ENCODE measurements at places on chromosomes 16 and 17. TPM values are rescaled to one million over a fixed set of nuclear protein-coding genes. Genes with fewer than 3 reads are reported as not detected.

RBBP6 gene
- 37.1 TPM for total RNA-seq

KDM8 gene
- 4.9 TPM for total RNA-seq

CCL15 gene
- not detected for total RNA-seq

DNASE1L2 gene
- 1.7 TPM for total RNA-seq

PRSS8 gene
- total RNA-seq = not detected

DNA sequence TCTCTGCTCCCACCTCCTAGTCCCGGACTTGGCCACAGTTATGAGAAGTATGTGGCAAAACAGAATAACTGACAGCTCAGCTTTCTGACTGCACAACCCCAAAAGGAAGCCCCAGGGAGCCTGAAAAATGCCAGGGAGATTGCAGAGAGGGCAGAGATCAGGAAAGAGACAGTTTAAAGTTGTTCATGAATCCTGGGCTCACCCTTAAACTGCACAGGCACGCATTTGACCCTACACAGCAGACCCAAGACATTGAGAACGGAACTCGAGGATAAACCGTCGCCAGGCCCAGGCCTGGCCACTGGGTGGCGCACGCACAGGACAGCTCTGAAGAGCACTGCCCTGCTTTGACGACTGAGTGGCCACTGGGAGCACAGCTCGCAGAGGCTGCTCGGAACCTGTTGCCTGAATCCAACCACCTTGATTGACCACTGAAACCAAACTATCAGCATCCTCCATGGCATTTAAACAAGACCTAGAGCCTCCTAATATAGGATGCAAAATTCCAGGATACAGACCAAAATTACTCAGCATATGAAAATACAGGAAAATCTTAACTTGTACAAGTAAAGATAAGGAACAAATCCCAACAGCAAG, 114.0 kb downstream of the C16orf95 start:
- H3K4me1 ChIP-seq = no peaks in the 10 kb centered on the region
- no peak overlapping the region for H3K4me3 ChIP-seq
- peak; percentile 66 for DNase-seq
- no peak overlapping the region for H3K27ac ChIP-seq
- no peaks in the 10 kb centered on the region for H3K27me3 ChIP-seq
- H3K36me3 ChIP-seq = no peaks in the 10 kb centered on the region

- peaks cover 6% of the 10 kb centered on the region for H3K36me3 ChIP-seq
- H3K4me1 ChIP-seq = no peaks in the 10 kb centered on the region
- peak; percentile 6 for DNase-seq
- H3K4me3 ChIP-seq = no peak overlapping the region
These were observed 258.9 kb upstream of the AXIN2 start for GRCh38 chr17:65820306-65820705.

GRCh38 chr16:88346680-88347505, 35.9 kb upstream of the ZNF469 start:
- no peaks in the 10 kb centered on the region for H3K4me1 ChIP-seq
- no peaks in the 10 kb centered on the region for H3K27me3 ChIP-seq
- no peak overlapping the region for H3K4me3 ChIP-seq
- DNase-seq = no peak
- H3K36me3 ChIP-seq = no peaks in the 10 kb centered on the region
- no peak overlapping the region for H3K27ac ChIP-seq

DNA sequence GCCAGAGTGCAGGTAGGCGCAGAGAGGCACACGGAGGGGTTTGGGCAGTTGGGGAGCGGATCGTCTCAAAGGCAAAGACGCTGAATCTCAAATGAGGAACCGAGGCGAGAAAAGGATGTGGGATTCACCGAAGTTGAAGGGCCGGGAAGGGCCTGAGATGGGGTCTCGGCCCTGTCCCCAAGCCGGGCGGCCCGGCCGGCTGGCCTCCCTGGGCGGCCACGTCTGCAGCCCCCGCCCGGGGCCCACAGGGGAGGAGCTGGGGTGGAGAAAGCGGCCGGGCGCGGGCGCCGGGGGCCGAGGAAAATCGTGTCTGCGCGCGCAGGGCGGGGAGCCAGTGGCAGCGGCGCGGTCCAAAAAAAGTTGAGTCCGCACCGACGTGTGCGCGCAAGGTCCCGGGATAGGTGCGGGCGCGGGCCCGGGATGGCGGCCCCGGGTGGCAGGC, 458 bp downstream of the SLC12A4 start:
- H3K27ac ChIP-seq = peak overlapping the region; percentile 78
- H3K4me3 ChIP-seq = peak overlapping the region; percentile 82
- DNase-seq = peak; percentile 39
- no peaks in the 10 kb centered on the region for H3K27me3 ChIP-seq

GRCh38 chr16:84768061-84768807, 51.6 kb upstream of the CRISPLD2 start:
- no peak for DNase-seq
- peaks cover 43% of the 10 kb centered on the region for H3K36me3 ChIP-seq
- no peak overlapping the region for H3K4me3 ChIP-seq
- no peak overlapping the region for H3K27ac ChIP-seq
- H3K4me1 ChIP-seq = no peaks in the 10 kb centered on the region

DNA sequence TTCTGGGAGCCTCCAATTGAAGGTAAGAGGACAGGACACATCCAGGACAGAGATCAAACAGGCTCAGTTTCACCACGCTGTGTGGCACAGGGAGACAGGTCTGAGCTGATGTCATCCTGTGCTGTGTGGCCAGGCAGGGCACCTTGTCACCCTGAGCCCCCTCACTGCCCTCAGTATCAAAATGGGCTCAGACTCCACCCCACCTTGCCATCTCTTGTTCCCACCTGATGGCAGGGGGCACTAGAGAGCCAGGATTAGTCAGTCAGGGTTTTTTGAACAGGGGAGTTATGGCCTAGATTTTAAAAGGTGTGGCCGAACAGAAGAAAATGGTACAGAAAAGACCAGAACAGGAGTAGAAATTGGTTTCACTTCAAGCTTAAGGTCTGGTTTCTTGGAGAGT, 2.6 kb downstream of the KAT2A start:
- no peak overlapping the region for H3K4me3 ChIP-seq
- peaks cover 8% of the 10 kb centered on the region for H3K4me1 ChIP-seq
- no peaks in the 10 kb centered on the region for H3K27me3 ChIP-seq
- peak; percentile 39 for DNase-seq
- H3K27ac ChIP-seq = no peak overlapping the region
- peaks cover 14% of the 10 kb centered on the region for H3K36me3 ChIP-seq

DNA sequence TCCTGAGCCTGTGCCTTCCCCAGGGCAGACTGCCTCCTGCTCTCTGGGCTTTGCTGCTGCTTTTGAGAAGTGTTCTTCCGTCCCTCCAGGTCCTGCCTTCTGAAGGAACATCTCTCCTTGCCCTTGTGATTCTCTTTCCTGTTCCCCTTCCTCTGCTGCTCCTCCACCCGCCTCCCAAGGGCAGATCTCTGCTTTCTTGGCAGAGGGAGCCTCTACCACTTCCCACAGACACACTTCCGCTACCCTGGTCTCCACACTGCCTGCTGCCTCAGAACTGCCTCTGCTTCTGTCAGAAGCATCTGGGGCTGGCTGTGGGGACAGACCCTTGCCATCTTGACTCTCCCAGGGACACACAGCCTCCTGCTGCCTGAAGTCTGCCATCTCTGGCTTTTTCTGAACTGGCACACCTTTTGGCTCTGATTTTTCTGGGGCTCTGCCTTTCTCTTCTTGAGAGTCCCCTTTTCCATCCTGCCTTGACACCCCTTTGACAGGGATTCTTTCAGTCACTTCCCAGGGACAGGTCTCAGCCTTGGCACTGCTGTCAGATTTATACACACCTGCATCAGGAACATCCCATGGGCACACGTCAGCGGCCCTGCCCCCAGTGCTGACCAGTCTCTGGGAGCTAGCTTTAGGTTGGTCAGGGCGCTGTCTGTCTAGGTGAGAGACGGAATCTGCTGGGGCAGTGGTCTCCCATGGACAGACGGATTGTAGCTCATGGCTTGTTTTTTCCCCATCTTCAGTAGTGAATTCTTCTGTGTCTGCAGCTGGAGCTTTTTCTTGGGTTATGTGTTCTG, 16.6 kb downstream of the GPR179 start:
- H3K27ac ChIP-seq = no peak overlapping the region
- DNase-seq = no peak
- no peak overlapping the region for H3K4me3 ChIP-seq
- 0 out of 2 replicates have a peak, but pooled peaks cover 4% of the 10 kb centered on the region for H3K27me3 ChIP-seq

DNA sequence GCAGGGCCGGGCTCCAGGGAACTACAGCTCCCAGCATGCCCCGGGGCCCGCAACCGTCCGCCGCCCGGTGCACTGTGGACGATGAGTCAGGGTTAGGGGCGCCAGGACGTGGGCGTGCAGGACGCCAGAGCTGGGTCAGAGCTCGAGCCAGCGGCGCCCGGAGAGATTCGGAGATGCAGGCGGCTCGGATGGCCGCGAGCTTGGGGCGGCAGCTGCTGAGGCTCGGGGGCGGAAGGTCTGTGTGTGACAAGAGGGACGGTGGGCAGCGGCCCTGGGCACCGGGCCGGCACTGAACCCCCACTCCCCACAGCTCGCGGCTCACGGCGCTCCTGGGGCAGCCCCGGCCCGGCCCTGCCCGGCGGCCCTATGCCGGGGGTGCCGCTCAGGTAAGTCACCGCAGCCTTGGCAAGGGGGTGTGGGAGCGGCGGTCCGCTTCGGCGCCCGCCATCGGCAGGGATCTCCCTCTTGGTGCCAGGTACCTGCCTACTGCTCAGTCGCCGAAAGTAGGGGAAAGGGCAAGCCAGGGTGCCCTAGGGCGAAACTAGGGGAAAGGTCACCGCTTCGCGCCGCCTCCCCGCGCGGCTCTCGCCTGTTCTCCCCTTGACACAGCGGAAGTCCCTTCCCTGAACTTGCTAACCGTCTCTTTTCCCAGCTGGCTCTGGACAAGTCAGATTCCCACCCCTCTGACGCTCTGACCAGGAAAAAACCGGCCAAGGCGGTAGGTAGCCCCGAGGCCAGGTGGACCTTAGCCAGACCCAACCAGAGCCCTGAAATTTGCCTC, at the start of the genes ACADVL and DLG4:
Gene ACADVL (plus strand): TSS at position 127 of the 781 bp plus-strand sequence. CDS start 47 bp downstream, at position 174.
Gene DLG4 (minus strand): TSS at position 25 of the 781 bp plus-strand sequence.
- peak; percentile 86 for DNase-seq
- no peaks in the 10 kb centered on the region for H3K27me3 ChIP-seq
- peaks cover 7% of the 10 kb centered on the region for H3K36me3 ChIP-seq

DNA sequence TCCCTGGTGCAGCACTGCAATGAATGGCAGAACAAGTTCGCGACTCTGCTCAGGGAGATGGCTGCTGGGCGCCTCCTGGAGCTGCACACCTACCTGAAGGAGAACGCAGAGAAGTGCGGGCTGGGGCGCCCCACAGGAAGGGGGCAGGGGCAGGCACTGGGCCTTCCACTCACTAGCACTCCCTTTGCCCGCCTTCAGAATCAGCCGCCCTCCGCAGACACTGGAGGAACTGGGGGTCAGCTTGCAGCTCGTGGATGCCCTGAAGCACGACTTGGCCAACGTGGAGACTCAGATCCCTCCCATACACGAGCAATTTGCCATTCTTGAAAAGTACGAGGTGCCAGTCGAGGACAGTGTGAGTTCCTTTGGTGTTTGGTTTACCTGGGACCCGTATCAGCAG, 46.4 kb downstream of the DNAH2 start:
- no peak for DNase-seq
- H3K36me3 ChIP-seq = no peaks in the 10 kb centered on the region
- H3K27me3 ChIP-seq = no peaks in the 10 kb centered on the region
- H3K4me1 ChIP-seq = no peaks in the 10 kb centered on the region
- no peak overlapping the region for H3K27ac ChIP-seq

DNA sequence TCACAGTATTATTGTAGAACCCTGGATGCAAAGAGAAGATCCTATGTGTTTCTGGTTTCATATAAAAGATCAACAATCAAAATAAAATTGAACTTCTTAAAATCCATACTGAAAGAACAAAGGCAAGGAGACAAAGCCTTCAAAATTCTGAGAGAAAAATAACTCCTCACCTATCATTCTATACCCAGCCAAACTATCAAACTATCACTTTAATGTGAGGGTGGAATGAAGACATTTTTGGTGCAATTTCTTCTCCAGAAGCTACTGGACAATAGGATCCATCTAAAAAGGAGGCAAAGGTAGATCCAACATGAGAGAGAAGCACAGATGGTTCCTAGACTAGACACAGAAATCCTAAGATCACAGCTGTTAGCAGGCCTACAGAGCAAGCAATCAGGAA, 71.1 kb downstream of the CPPED1 start:
- H3K27ac ChIP-seq = no peak overlapping the region
- no peaks in the 10 kb centered on the region for H3K4me1 ChIP-seq
- H3K27me3 ChIP-seq = no peaks in the 10 kb centered on the region
- no peaks in the 10 kb centered on the region for H3K36me3 ChIP-seq
- DNase-seq = no peak
- H3K4me3 ChIP-seq = no peak overlapping the region

- peak; percentile 26 for DNase-seq
- no peaks in the 10 kb centered on the region for H3K36me3 ChIP-seq
- H3K27ac ChIP-seq = peak overlapping the region; percentile 28
- H3K4me3 ChIP-seq = no peak overlapping the region
- H3K4me1 ChIP-seq = peaks cover 8% of the 10 kb centered on the region
These were observed 3.0 kb downstream of the OTOA start for GRCh38 chr16:21666772-21667171.

DNA sequence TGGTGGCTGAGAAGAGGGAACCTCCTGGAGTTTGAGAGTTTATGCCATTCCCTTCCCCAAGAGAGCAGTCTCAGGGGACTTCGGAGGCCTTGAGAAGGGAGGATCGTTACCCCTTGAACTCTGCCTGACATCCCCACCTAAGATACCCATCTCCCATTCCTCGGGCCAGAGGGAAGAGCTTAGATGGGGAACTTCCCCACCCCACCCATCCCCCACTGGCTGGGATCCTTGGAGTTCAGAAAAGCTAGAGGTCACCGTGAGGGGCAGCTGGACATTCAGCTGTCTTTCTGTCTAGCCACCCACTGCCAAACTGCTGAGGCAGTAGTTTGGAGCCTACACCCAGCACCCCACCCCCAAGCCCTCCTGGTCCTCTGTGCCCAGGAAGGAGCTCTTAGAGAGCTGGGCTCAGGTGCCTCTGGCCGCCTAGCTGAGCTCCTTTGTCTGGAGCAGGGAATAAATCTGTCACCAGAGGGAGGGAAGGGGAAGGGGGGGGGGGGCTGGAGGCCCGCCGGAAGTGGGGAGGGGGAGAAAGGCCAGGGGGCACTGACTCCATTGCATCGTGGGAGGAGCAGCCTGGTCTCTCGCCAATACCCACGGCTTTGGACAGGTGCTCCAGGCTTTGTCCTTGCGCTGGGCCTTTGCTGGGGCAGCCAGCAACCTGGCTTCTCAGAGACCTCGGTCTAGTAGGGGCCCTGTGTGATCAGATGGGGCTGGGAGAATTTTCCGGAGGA, 1.0 kb downstream of the HSD11B2 start:
- DNase-seq = no peak
- H3K4me1 ChIP-seq = peaks cover 6% of the 10 kb centered on the region
- H3K36me3 ChIP-seq = no peaks in the 10 kb centered on the region
- H3K27me3 ChIP-seq = no peaks in the 10 kb centered on the region

DNA sequence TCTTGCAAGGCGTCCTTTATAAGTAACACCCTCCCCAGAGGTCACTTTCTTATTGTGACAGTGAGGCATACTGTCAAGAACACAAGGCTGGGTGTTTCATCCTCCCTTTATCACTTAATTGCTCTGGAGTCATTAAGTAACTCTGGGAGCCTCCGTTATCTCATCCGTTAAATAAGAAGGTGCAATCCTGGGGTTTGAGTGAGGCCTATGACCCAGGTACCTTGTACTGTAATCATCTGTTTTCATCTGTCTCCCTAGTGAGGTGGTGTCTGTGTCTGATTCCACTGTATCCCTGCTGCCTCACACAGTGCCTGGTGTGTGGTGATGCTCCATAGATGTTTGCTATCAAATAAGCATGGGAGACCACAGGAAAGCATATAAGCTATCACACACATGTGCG, 17.7 kb downstream of the TNS4 start:
- no peak for DNase-seq
- H3K27me3 ChIP-seq = no peaks in the 10 kb centered on the region
- no peak overlapping the region for H3K4me3 ChIP-seq
- peaks cover 8% of the 10 kb centered on the region for H3K4me1 ChIP-seq

GRCh38 chr17:56694825-56695224, 101.3 kb downstream of the NOG start:
- peaks cover 6% of the 10 kb centered on the region for H3K4me1 ChIP-seq
- DNase-seq = no peak
- H3K27ac ChIP-seq = no peak overlapping the region
- H3K36me3 ChIP-seq = no peaks in the 10 kb centered on the region

Measured in SJCRH30 (cell line).